Stomach (tissue), 19 donors: ENCODE measurements at places on chromosomes 3 and 15. TPM values are rescaled to one million over a fixed set of nuclear protein-coding genes. Genes with fewer than 3 reads are reported as not detected.
A peak's percentile ranks its signal among the peaks of the same experiment; 100 is the strongest.

DNA sequence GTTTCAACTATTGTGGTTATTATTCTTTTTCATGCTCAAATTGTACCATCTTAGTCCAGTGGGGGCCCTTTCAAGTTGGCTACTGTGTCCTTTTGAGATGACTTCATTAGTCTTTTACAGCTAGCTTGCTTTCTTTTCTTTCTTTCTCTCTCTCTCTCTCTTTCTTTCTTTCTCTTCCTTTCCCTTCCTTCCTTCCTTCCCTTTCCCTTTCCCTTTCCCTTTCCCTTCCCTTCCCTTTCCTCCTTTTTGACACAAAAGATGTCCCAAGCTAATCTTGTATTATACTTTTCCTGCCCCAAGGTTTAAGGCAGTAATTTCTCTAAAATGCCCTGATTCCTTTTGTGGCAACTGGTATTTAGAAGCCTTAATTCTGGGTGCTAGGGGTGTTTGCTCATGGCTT is 213.0 kb upstream of the TBC1D5 start:
- H3K27ac ChIP-seq, result no peak overlapping the region
- H3K36me3 ChIP-seq, result no peaks in the 10 kb centered on the region
- DNase-seq, result no peak
- H3K4me3 ChIP-seq, result no peak overlapping the region
- no peaks in the 10 kb centered on the region for H3K4me1 ChIP-seq

GRCh38 chr3:111810909-111811308 is 48.2 kb upstream of the PHLDB2 start:
- no peak overlapping the region for H3K4me3 ChIP-seq
- no peaks in the 10 kb centered on the region for H3K27me3 ChIP-seq
- H3K27ac ChIP-seq, result no peak overlapping the region
- no peaks in the 10 kb centered on the region for H3K36me3 ChIP-seq

DNA sequence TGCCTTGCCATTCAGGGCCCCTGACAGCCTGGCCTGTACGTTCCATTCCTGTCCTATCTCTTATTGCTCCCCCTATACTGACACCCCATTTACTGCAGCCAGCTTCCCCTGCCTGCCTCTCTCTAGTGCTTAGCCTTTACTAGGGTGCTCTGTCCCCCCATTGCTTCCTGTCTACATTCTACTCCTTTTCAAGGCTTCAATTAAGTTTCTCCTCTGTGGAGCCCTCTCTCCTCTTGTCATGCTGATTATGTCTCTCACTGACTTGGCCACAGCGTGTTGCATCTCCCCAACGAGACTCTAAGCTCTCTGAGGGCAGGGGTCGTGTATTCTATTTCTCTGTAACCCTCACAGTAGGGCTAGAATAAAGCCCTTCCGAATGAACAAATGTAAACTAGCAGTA is 185.2 kb downstream of the RPLP1 start:
- no peaks in the 10 kb centered on the region for H3K4me1 ChIP-seq
- no peaks in the 10 kb centered on the region for H3K36me3 ChIP-seq
- no peak overlapping the region for H3K27ac ChIP-seq
- no peak overlapping the region for H3K4me3 ChIP-seq
- no peaks in the 10 kb centered on the region for H3K27me3 ChIP-seq
- no peak for DNase-seq

- no peak overlapping the region for H3K27ac ChIP-seq
- H3K27me3 ChIP-seq, result no peaks in the 10 kb centered on the region
- H3K4me1 ChIP-seq, result peaks cover 15% of the 10 kb centered on the region
- peaks cover 48% of the 10 kb centered on the region for H3K36me3 ChIP-seq
- DNase-seq, result peak; percentile 46
These were observed 53.1 kb downstream of the HEG1 start for GRCh38 chr3:125002414-125003368.

- H3K27me3 ChIP-seq, result no peaks in the 10 kb centered on the region
- peaks cover 82% of the 10 kb centered on the region for H3K4me1 ChIP-seq
- H3K36me3 ChIP-seq, result no peaks in the 10 kb centered on the region
- peak; percentile 91 for DNase-seq
These were observed 25.3 kb downstream of the ANP32A start for GRCh38 chr15:68795298-68795848.

DNA sequence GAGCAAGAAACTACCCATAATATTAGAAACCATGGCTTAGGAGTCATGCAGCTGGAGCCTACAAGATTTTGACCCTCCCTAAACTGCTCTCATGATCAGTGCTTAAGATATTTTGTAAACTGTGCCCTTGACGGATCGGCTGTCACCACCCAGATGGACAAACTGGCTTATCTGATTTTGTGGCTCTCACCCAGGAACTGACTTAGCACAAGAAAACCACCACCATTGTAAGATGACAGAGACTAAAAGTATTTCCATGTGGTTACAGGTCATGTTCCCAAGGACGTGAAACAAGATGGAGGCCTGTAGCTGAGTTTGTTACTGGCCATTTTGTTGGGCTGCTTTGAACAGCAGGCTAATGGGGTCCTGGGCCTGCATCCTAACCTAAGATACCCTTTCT is 940.9 kb downstream of the OTOL1 start:
- DNase-seq, result no peak
- H3K36me3 ChIP-seq, result no peaks in the 10 kb centered on the region
- no peak overlapping the region for H3K27ac ChIP-seq
- H3K4me3 ChIP-seq, result no peak overlapping the region
- H3K4me1 ChIP-seq, result no peaks in the 10 kb centered on the region
- no peaks in the 10 kb centered on the region for H3K27me3 ChIP-seq

GRCh38 chr3:39960515-39961191 is 151.2 kb downstream of the MYRIP start:
- DNase-seq, result no peak
- no peak overlapping the region for H3K4me3 ChIP-seq
- H3K4me1 ChIP-seq, result peaks cover 5% of the 10 kb centered on the region
- H3K27ac ChIP-seq, result no peak overlapping the region
- H3K36me3 ChIP-seq, result no peaks in the 10 kb centered on the region

GRCh38 chr3:127457094-127457475 is 133.4 kb downstream of the TPRA1 start:
- H3K4me1 ChIP-seq, result peaks cover 19% of the 10 kb centered on the region
- no peaks in the 10 kb centered on the region for H3K36me3 ChIP-seq
- peak overlapping the region; percentile 25 for H3K4me3 ChIP-seq
- H3K27me3 ChIP-seq, result peaks cover 73% of the 10 kb centered on the region
- peak overlapping the region; percentile 66 for H3K27ac ChIP-seq
- peak; percentile 66 for DNase-seq

DNA sequence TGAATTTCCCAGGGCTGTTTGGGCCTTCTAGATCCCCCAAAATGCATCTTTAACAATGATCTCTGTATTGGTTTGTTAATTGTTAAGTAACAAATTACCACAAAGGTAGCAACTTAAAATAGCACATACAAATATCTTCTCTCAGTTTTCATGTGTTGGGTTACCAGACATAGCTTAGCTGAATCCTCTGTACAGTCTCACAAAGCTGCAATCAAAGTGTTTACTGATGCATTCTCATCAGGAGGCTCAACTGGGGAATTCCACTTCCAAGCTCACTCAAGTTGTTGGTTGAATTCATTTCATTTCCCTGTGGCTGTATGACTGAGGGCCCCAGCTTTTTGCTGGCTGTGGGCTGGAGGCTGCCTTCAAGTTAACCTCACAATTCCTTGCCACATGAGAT is 297.6 kb downstream of the RPLP1 start:
- no peak overlapping the region for H3K4me3 ChIP-seq
- DNase-seq, result no peak
- no peaks in the 10 kb centered on the region for H3K4me1 ChIP-seq

- H3K4me1 ChIP-seq, result no peaks in the 10 kb centered on the region
- no peak for DNase-seq
- no peak overlapping the region for H3K4me3 ChIP-seq
- H3K27ac ChIP-seq, result no peak overlapping the region
These were observed 55.6 kb downstream of the ANAPC13 start for GRCh38 chr3:134430174-134430573.

DNA sequence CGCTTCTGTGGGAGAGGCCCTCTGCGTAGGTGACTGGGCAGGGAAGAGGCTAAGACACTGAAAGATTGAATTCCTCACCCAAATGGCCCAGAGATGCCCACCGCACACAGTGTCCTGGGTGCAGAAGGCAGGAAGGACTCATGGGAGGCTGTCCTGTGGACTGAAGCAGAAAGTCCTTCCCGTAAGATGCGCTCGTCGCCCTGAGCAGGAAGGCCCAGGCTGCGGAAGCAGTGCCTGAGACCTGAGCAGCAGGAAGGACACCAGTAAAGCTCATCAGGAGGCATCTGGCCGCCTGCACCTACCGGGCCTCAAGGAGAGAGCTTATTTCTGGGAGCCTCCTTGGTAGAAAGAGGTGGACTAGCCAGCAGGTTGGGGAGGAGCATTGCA is 3.3 kb downstream of the PAK6 start:
- no peaks in the 10 kb centered on the region for H3K36me3 ChIP-seq
- peaks cover 19% of the 10 kb centered on the region for H3K4me1 ChIP-seq
- no peak overlapping the region for H3K4me3 ChIP-seq
- peaks cover 33% of the 10 kb centered on the region for H3K27me3 ChIP-seq

GRCh38 chr3:83317605-83318004 is 1556.2 kb upstream of the GBE1 start:
- H3K4me3 ChIP-seq, result no peak overlapping the region
- no peaks in the 10 kb centered on the region for H3K36me3 ChIP-seq
- H3K27ac ChIP-seq, result no peak overlapping the region
- no peaks in the 10 kb centered on the region for H3K27me3 ChIP-seq

DNA sequence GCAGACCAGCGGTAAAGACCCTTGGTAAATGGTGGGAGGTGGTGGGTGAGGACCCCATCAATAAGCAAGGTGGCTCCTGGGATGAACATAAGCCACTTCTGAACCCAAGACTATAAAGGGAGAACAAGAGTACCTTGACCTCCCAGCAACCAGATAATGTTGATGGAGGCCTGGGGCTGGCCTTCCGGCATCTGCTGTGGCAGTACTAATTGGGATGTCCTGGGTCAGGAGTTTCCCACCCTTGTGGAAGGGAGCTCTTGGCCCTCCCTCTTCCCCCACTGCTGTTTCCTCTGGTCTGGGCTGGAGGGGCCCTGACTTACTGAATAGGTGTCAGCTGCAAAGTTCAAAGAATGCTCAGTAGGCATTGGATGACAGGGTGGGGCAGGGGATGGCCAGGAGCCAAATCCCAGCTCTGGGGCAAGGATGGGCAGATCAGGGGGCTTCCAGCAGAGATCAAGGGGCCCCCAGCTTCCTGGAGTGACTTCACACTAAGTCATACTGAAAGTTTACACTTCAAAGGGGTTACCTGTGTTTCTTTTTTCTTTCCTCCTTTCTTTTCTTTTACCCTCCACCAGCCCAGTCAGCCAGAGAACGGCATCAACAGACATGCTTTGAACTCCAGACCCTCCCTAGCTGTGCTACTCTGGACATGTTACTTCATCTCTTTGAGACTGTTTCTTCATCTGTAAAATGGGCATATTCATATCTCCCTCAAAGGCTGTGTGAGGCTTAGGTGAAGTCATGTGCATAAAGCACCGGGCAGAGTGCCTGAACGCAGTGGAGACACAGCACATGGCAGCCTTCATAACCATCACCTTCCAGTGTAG is 1.5 kb downstream of the RBP1 start:
- peak overlapping the region; percentile 88 for H3K27ac ChIP-seq
- H3K27me3 ChIP-seq, result peaks cover 10% of the 10 kb centered on the region
- DNase-seq, result peak; percentile 16
- no peak overlapping the region for H3K4me3 ChIP-seq
- no peaks in the 10 kb centered on the region for H3K36me3 ChIP-seq

DNA sequence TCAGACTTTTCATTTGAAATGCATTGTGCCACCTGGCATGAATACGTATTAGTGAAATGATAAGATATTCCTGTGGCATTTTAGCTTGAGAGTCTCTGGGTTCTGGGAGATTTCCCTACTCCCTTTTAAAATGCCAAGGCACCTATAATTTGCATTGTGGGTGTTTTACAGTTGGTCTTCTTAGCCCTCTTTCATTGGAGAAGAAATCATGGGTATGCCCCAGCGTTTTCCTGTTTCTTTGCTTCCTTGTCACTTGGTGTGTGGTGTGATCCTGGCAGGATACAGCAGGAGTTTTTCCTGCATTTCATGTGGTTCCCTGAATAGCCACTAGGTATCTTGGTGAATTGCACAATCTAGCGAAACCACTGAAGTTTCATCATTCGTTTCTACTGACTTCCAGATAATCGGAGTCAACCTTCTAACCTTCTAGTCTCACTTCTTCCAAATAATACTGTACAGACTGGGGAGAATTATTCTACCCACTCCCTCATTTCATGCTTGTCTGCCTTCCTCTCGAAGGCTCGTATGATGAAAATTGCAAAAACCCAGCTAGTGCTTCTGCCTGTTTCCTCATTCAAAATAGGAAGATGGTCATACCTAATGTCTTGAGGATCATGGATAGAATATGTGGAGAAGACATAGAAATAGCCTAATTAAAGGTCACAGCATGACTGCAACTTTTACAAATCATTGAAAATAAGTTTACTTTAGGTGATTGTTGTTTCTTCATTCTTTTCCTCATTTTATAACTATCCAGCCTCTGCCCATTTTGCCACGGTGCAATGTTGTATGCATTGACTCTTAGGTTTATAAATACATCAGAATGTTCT is 2.6 kb downstream of the BHLHE40 start:
- peak overlapping the region; percentile 49 for H3K27ac ChIP-seq
- H3K36me3 ChIP-seq, result peaks cover 6% of the 10 kb centered on the region
- no peaks in the 10 kb centered on the region for H3K27me3 ChIP-seq
- peaks cover 75% of the 10 kb centered on the region for H3K4me1 ChIP-seq

DNA sequence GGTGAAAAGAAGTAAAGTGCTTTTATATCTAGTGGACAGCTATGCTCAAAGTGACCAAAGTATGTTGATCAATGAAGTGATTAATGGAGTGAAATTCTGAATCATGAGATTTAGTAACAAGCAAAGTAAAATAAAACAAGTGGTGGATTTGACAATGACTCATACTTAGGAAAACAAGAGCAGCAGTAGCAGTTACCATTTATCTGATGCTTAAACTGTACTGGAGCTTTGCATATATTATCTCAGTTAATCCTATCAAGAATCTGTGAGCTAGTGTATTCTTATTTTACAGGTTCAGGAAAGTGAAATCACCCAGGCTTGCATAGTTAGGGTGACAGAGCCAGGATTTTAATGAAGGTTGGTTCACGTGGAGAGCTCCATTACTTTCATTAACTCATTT is 50.6 kb upstream of the SPATA16 start:
- H3K4me1 ChIP-seq, result no peaks in the 10 kb centered on the region
- H3K27ac ChIP-seq, result no peak overlapping the region
- DNase-seq, result no peak
- no peaks in the 10 kb centered on the region for H3K27me3 ChIP-seq

DNA sequence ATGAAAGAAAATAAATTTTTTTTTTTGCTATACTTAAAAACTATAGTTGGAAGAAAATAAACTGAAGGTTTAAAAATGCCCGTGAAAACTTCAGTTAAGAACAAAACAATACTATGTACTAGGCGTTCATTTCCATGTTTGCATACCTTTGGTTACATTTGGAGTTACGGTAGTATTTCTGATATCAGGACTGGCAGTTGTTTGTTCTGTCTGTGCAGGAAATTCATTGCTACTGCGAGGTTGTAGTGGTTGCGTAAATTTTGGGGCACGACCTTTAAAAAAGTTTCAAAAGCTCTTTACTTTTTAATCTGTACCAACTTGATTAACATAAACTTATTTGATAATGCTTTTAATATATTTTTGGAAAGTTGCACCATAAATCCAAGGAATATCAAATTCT is 47.9 kb downstream of the ST3GAL6 start:
- peaks cover 31% of the 10 kb centered on the region for H3K36me3 ChIP-seq
- H3K4me3 ChIP-seq, result no peak overlapping the region
- no peaks in the 10 kb centered on the region for H3K27me3 ChIP-seq
- H3K4me1 ChIP-seq, result no peaks in the 10 kb centered on the region
- no peak overlapping the region for H3K27ac ChIP-seq

The GAP43 gene
- total RNA-seq, result not detected

The KNG1 gene
- total RNA-seq, result not detected

The ITIH3 gene
- total RNA-seq, result 1.1 TPM

The OR5H14 gene
- total RNA-seq, result not detected

The MEGF11 gene
- total RNA-seq, result not detected
